ENCODE measurements at places on chromosomes 2 and 18.

GRCh38 chr2:199160677-199161465 lies 296.9 kb downstream of the SATB2 start:
- DNase-seq = no peak

- no peak for DNase-seq
These were observed 181.0 kb downstream of the ERBB4 start for GRCh38 chr2:212357606-212358005.

GRCh38 chr18:78612318-78612717 lies 367.3 kb upstream of the SALL3 start:
- no peak for DNase-seq

GRCh38 chr2:240435948-240436682 lies 652 bp downstream of the GPC1 start:
- peak; percentile 27 for DNase-seq

GRCh38 chr18:11947214-11948191 lies 33.8 kb upstream of the IMPA2 start:
- DNase-seq = peak; percentile 68

- no peak for DNase-seq
These were observed 208.1 kb downstream of the IKZF2 start for GRCh38 chr2:212943351-212943750.

DNA sequence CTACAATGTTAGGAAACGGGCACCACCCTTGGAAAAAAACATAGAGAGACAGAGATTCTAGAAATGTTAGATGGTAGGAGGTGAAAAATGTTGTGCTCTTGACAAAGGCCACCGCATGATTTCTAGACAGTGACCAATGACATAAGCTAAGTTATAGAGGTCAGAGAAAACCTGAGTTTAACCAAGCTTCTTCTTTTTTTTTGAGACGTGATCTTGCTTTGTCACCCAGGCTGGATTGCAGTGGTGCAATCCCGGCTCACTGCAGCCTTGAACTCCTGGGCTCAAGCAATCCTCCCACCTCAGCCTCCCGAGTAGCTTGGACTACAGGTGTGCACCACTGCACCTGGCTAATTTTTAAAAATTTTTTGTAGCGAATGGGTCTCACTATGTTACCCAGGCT lies 13.0 kb downstream of the FER1L5 start:
- DNase-seq = no peak

DNA sequence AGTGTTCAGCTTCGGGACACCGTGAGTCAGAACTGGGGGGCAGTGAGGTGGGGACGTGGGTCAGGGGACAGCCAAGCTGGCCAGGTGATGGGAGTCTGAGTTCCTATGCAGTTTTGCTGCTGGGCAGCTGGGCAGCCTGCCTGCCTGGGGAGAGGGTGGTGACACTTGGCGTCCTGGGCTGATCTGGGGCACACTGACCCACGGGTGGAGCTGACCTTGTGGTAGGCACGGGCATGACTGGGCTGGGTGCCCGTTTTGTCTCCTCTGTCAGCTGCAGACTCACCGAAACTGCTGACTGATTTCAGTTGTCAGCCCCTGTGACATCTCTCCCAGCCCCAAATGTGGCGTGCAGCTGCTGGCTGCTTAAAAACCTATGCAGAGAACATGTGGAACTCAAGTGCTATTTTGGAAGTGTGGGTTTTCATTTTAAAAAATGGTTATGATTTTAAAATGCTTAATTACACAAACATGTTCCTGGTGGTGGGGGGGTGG lies 32.6 kb upstream of the E2F6 start:
- no peak for DNase-seq

DNA sequence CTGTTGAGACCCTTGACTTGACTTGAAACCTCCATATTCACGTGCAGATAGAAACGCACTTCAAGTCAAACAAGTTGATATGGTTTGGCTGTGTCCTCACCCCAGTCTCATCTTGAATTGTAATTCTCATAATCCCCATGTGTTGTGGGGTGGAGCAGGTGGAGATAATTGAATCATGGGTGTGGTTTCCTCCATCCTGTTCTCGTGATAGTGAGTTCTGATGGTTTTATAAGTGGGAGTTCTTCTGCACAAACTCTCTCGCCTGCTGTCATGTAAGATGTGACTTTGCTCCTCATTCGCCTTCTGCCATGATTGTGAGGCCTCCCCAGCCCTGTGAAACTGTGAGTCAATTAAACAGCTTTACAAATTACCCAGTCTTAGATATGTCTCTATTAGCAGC lies 21.4 kb downstream of the SLC3A1 start:
- no peak for DNase-seq

All from activated CD4-positive, CD25-positive, alpha-beta regulatory T cell treated with anti-CD3 and anti-CD28 coated beads, Interleukin-2, amount 50 U/mL, for 72 hours (primary cell).